ENCODE measurements at places on chromosomes 13 and 19.

DNA sequence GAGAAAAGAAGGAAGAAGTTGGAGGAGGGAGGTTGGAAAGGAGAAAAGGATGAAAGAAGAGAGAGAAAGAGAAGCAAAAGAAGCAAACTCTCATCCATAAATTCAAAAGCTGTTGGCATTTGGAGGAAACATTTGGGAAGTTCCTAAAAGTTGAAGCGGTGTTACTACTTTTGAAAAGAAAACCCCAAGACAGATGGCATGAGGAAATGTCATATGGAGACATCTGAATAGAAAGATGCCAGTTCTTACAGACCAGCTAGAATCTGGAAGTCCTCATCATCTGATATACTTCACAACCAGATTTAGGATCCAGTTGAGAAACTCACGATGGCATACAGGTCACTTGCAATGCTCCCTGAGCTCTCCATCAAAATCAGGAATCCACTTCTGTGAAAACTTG is 86.9 kb downstream of the RAP2A start:
- no peak for DNase-seq

GRCh38 chr13:49561062-49561410 is 24.3 kb downstream of the RCBTB1 start:
- DNase-seq, result no peak

DNA sequence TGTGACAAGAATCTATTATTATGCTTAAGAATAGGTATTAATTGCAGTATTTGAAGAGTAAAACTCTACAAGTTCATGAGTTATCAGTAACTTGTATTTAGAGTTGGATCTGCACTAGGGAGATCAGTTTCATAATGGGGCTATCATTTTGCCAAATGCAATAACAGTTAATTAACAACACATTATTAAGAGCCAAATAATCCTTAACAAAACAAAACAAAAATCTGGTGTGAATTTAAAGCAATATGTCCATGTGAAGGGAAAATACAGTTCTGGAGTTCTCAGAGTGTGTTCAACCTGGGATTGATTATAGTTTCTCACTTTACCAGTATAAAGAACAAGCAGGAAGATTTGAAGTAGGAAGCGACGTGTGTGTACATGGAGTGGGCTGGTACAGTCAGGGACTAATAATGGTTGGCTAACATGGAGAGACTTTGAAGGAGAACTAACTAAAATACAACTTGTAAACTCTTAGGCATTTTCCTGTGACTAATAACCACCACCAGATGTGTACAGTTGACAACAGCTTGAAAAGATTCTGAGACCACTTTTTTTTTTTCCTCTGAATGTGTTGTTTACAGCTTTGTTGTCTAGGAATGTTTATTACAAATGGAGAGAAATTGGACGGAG is 58.5 kb downstream of the POSTN start:
- DNase-seq, result no peak

DNA sequence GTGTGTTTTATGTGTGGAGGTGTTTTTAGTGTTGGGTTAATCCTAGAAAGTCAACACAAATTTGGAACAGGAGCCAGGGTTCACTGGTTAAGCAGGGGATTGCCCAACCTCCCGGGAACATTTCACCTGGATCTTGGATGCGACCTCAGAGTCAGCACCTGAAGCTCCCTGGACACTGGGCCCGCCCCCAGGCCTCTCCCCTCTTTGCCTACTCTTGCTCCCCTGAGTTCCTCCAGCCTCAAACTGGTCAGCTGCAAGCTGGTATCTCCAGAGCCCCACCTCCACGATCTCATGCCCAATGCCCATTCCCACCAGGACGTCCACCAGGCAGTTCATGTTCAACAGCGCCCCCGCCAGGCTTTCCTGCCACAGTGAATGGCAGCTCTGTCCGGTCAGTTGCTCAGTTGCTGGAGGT is 9.7 kb downstream of the HSD17B14 start:
- DNase-seq, result no peak

DNA sequence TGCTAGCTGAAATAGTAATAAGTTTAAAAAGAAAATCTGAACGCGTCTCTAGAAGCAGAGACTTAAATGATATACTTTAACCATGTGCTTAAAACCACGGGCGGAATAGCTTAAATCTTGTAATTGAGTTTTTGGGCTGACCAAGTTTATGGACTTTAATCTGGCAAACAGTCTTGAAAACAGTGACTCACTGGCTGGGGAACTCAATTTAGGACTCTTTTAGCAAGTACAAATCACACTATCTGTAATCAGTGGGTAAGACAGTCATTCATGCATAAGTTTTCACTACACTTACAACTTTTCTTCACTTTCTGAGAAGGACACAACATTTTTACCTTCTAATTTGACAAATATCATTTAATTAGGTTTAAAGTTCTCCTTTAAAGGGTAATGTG is 26.8 kb downstream of the ZNF627 start:
- no peak for DNase-seq

DNA sequence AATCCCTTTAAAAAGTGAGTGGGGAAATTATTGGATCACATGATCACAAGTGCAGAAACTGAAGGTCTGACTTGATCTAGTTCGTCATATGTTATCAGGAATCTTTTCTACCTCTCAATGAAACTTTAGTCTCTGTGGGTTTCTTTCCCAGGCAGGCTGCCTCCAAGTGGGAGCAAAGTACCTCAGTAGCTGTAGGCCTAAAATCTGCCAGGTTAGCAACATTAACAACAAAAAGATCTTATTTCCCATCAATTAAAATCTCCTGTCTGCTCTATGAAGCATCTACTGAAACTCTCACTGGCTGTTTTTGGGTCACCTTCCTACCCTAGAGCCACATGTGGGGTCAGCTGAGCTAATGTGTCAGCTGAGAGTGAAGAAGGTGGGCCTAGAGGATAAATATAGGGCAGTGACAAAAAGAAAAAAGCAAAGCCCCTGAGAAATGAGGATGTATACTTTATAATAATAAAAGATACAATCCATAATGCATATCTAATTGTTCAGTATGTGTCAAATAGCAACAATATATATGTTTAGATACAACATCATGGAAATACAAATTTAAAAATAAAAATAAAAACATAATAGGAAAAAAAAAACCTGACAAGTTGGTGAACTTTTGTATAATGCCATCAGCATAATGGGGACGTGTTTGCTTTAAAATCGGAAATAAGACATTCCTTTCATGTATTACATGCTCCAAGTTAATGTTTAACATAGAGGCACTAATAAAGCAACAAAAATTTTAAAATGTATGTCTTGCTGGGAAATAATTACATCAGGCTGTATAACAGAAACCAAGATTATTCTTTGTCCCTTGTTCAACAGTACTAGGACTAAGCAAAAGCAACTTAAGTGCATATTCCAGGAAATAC is 141.1 kb downstream of the GPC5 start:
- no peak for DNase-seq

GRCh38 chr13:21938636-21939035 is 267.8 kb downstream of the FGF9 start:
- no peak for DNase-seq

- no peak for DNase-seq
Observed at GRCh38 chr13:100581504-100581903, 7.1 kb downstream of the GGACT start.

DNA sequence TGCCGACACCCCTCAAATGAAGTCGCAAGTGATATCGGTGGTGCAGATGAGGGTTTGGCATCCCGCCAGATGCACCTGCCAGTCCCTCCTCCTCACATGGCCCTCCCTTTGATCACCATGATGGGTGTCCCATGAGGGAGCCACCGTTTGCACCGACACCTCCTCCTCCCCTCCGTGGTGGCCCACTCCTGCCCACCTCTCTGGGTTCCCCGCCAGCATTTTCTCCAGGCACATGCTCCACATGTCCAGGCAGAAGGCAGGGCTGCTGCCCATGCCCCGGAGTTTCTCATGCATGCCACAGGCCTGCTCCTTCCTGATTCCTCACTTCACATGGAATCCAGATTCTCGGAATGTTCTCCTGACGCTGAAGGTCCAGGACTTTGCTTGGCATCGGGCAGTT is 49.3 kb downstream of the COL4A2 start:
- no peak for DNase-seq

GRCh38 chr19:34590228-34590627 is 86.7 kb downstream of the SCGB2B2 start:
- no peak for DNase-seq

- DNase-seq, result no peak
Observed at GRCh38 chr13:19961489-19961888, 3.0 kb downstream of the ZMYM2 start.

DNA sequence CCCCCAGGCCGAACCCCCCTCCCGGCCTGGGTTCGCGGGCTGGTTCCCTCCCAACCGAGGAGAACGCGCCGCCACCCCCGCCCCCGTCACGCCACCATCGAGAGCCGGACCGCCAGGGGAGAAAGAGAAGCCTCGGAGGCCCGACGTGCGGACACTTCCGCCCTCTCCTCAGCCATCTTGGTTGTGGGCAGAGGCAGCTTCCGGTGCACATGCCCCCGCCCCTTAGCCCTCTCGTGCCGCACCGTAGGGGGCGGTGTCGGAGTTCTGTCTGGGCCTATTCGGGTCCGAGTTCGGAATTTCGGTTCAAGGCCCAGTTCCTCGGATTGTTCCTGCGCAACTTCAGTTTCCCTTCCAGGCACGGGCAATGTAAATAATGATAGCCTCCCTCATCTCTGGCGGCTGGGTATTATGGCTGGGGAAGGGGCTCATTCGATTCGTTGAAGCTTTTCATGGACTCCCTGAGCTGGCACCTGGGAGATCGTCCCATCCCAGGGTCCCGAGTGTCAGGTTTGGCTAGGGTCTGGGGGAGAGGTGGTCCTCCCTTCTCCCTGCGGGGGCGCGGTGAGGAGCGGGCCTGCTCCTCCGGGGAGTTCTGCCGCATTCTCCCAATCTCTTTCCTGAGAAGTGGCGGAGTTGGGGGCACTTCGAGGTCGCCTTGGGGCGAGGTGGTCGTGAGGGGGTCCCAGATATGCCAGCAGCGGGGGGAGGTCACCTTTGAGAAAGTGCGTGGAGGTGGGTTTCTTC is at the start of the genes IER2 and STX10:
Gene IER2, plus strand, starts transcription at position 225 of the 744 bp plus-strand sequence. CDS start 2,776 bp downstream, outside the sequence.
Gene STX10, minus strand, starts transcription at position 189 of the 744 bp plus-strand sequence. CDS start 202 bp downstream, outside the sequence.
- DNase-seq, result peak; percentile 90

- DNase-seq, result no peak
Observed at GRCh38 chr13:102825921-102826706, 19.7 kb upstream of the ERCC5 start.

DNA sequence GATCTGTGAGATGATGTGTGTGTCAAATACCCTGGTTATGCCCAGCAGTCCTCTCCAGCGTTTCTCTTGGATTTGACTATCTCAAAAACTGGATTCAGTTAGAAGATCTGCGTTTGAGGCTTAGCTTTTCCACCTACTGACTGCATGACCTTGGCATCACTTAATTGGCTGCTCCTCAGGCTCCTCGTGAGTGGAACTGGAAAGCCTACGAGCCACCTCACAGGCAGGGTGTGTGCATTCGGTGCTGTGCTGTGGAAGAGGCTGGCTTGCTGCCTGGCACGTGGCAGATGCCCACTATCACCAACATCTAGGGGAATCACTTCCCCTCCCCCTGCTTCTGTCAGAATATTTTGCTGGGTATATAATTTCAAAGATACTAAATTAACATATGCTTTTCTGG is 25.6 kb downstream of the FLT1 start:
- DNase-seq, result no peak

- no peak for DNase-seq
Observed at GRCh38 chr13:107847406-107847805, 367.9 kb downstream of the LIG4 start.

All from esophagus squamous epithelium (tissue), 5 donors.